ENCODE measurements at places on chromosomes 11 and 22.
A peak's percentile ranks its signal among the peaks of the same experiment; 100 is the strongest.

GRCh38 chr11:5851002-5851401 lies 6.5 kb downstream of the OR52E8 start:
- no peak for DNase-seq

DNA sequence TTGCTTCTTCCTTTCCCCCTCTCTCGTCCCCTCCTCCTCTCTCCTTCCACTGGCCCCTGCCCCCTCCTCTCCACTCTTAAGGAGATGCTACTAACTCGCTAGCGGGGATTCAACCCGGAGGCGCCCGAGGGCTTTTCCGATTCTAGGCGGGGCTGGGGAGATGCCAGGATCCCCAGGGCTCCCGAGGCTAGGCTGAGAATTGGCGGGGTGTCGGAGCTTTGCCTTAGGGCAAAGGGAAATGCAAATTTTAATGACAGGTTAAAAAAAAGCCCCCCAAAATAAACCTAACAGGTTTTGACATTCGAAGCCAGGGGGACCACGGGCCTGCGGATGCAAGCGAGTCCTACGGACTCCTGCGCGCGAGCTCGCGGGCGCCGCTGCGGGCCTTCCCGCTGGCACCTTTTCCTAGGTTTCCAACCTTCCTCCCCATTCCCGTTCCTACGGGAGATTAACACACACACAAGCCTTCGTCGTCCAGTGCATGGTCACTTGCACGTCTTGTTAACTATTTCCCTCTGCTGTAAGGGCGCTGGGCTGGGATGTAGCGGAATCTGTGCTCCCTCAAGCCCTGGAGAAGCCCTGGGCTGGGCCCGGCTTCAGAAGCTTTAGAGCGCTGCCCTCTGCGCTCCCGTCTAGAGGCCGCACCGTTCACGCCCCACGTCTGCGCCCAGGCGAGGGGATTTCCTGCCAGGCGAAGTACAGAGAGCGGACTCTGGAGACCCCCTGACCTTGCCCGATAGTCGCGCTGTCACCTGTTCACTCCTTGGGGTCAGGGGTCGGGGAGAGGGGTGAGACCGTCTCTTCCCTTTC lies 729 bp upstream of the ALX4 start:
- peak; percentile 32 for DNase-seq

- no peak for DNase-seq
Measured at GRCh38 chr22:27108425-27109114, 451.2 kb downstream of the MIAT start.

- no peak for DNase-seq
Measured at GRCh38 chr11:18046116-18046777, at the start of gene TPH1. TPH1 (minus strand) TSS chr11:18046269; CDS start chr11:18040762, 5,507 bp downstream.

DNA sequence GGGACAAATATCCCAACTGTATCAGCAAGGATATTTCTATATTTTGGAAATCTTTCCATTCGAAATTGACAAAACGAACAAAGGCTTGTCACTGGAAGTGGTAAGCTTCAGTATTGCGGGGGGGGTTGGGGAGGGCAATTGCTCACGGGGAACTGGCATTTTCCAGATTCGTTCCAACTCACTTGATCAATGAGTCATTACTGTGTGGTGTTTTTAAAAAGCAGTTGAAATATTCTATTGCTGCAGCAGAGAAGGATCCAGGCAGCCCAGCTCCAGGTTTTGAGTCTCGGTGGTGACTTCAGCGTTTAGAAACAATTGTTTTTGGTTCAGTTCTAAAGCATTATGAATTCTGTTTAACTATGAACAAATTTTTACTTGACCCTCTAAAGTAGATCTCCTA lies 33.8 kb upstream of the FBLN1 start:
- no peak for DNase-seq

- DNase-seq: no peak
Measured at GRCh38 chr11:66268952-66269905, 790 bp downstream of the RAB1B start.

GRCh38 chr11:125773516-125773915 lies 5.1 kb downstream of the PATE2 start:
- no peak for DNase-seq

GRCh38 chr22:49962751-49963646 lies 2.4 kb downstream of the PIM3 start:
- DNase-seq: no peak

- DNase-seq: no peak
Measured at GRCh38 chr11:130383344-130384211, 44.8 kb downstream of the ADAMTS8 start.

GRCh38 chr11:76728778-76729177 lies 54.4 kb upstream of the TSKU start:
- DNase-seq: no peak

GRCh38 chr11:4484310-4484709 lies 1.9 kb downstream of the OR52K1 start:
- DNase-seq: no peak

- no peak for DNase-seq
Measured at GRCh38 chr22:32823024-32823730, 21.7 kb downstream of the TIMP3 start.

DNA sequence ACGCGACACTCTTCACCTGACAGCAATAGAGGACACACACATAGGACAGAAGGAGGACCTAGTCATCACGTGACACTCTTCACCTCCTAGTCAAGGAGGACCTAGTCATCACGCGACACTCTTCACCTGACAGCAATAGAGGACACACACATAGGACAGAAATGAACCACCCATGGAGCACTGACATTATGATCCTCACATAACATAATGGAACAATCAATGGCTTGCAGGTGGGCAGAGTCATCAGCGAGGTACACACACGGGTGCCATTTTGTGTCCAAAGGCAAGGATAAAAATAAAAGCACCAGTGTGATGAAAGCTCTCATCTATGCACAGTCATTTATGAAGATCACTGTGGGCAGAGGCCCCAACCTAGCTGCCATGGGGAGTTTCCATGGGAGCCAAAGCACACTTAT lies 354.7 kb downstream of the LARGE1 start:
- no peak for DNase-seq

GRCh38 chr11:108025387-108026080 lies 16.8 kb downstream of the CUL5 start:
- DNase-seq: no peak

DNA sequence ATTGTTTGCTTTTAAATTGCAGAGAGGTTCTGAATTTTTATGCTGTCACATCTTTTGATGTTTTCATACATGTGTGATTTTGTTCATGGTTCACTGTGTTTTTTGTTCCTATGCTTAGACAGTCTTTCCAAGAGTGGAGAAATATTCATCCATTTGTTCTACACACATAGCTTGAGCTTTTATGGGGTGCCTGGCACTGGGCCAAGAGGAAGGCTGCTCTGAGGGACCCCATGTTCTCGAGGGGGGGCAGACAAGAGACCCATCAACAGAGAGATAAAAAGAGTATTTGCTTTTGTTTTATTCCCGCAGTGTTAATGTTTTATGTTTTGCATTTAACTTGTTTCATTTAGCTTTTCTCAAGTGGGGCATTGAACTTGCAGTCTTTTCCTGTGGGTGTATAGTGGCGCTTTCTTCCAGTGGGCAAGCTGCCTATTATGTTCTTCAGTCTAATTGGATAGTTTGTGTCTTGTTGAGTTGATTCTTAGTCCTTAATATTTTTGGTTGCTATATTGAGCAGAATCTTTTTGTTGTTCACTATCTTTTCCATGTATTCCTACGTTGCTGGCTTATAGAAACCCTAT lies 57.7 kb downstream of the CABIN1 start:
- no peak for DNase-seq

DNA sequence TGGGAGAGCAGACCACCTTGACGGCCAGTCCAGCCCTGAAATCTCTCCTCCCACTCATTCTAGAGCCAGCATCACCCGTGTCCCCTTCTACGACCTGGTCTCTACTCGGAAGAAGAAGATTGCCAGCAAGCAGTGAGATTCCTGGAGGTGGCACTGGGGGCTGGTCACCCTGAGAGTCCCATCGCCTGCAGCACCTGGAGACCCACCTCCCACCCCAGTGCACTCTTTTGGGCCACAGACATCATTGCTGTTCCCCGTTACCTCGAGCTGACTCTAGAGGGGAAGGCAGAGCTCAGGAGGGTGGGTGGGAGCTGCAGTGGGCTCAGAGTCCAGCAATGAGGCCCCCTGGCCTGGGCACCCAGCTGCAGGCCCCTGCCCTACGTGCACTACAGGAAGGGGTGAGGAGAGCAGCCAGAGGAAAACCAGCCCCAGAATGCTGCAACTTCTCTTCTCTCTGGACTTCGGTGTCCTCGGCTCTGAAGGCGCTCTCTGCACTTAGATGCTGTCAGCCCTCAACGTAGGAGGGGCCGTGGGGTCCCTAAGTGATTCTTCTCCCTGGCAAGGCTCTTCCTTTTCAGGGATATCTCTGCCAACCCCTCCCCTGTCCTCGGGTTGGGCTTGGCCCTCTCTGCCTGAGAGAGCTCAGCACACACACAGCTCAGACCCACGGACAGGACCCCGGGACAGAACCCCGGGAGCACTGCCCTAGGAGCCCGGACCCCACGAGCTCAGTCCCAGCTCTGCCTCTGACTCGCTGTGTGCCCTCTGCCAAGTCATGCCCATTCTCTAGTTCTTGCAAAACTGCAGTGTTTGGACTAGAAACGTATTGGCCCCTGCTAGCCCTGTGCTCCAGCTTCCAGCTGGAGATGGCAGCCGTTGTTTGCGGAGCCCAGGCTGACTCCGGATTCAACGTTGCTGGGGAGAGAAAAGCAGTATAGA lies 31.3 kb downstream of the CYTH4 start:
- DNase-seq: no peak

GRCh38 chr11:27300974-27301373 lies 62.0 kb downstream of the CCDC34 start:
- no peak for DNase-seq

- DNase-seq: no peak
Measured at GRCh38 chr11:1793081-1793480, 29.4 kb upstream of the CTSD start.

DNA sequence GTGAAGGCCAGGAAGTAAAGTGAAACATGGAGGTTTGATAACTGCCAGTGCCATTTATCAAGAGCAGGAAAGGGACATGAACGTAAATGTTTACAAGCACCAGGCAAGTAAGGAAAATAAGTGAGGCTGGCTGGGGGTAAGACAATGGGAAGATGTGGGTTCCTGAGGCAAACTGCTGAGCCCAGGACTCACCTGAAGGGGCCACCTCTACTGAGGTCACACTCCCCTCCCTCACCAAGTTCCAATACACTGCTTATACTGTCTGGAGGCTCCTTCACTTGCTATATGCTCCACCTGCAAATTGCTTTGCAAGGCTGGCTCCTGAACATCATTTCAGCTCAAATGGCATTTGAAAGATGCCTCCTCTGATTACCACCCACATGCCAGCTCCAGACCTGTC lies 10.3 kb upstream of the ZC3H12C start:
- DNase-seq: no peak
